CD4-positive, alpha-beta T cell treated with Interleukin-17A for 1 hour (primary cell): ENCODE measurements at places on chromosomes 4 and X.

- no peak for DNase-seq
These were observed 2.0 kb downstream of the DOK7 start for GRCh38 chr4:3464911-3465697.

- no peak for DNase-seq
These were observed 256.3 kb downstream of the CENPC start for GRCh38 chr4:67288964-67289363.

DNA sequence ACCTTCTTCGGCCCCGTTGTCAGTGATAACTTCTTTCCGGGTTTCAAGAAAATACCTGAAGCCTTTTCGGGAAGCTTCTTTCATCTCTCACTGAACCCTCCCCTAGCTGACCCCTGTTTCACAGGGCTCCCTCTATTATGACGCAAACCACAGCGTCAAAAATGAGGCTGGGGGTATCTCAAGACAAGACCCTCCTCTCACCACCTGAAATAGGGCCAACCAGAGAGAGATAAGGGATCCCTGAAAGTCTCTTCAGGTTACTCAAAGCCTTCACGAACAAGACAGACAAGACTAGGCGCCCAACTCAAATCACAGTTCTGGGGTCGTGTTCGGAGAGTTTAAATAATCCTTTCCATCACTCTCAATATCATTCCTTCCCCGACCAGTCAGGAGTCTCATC lies 1.2 kb downstream of the PHF8 start:
- no peak for DNase-seq

DNA sequence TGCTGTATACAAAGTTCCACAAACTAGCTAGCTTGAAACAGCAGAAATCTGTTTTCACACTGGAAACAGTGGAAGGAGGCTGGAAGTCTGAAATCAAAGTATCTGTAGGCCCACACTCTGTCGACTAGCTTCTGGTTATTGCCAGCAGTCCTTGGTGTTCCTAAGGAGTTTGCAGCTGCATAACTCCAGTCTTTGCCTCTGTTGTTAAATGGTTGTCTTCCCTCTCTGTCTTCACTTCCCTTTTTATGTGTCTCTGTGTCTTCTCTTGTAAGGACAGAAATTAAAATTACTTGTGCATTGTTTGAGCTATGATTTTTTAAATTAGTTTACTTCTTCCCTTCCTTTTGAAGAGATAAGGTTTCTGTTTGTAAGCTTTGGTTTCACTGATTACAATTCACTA lies 8.2 kb downstream of the MTHFD2L start:
- no peak for DNase-seq

DNA sequence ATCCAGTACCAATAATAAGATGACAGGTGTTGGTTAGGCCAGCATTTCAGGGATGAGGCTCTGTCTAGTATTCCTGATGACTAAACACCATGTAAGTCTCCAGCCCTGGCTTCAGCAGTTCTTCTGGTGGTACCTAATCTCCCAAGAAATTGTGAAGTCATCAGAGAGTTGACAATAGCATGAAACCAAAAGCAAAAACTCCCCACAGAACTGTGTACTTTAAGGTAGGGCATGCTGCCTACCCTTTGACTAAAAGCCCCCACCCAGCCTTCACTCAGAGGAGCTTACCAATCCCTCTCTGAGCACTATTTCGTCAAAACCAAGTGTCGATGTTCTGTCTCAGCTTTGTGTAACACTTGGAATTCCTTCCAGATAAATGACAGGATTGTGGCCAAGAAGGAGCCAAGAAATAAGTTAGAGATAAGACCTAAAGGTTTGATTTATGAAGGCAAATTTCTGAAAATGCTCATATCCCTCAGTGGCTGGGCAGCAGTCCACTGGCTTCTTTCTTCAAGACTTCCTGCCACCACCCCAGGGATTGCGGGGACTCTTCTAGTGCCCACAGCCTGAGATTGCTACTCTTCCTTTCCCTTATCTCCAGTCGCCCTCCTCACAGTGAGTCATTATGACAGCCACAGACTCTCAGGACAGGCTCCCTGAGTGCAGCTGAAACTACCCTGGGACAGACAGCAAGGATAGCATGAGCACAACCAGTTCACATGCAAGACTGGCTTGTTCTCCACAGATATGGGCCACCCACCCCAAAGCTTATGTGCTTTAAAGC lies 67.3 kb upstream of the LHFPL1 start:
- no peak for DNase-seq

GRCh38 chrX:132999209-132999608 lies 40.8 kb upstream of the HS6ST2 start:
- DNase-seq = no peak
